Stimulated activated CD4-positive, alpha-beta T cell treated with anti-CD3 and anti-CD28 coated beads, TNF-alpha, amount 100 ng/mL, for 4 hours (primary cell): ENCODE measurements at places on chromosomes 1 and 21.

GRCh38 chr1:116067566-116067890 lies 43.7 kb upstream of the MAB21L3 start:
- no peak for DNase-seq

DNA sequence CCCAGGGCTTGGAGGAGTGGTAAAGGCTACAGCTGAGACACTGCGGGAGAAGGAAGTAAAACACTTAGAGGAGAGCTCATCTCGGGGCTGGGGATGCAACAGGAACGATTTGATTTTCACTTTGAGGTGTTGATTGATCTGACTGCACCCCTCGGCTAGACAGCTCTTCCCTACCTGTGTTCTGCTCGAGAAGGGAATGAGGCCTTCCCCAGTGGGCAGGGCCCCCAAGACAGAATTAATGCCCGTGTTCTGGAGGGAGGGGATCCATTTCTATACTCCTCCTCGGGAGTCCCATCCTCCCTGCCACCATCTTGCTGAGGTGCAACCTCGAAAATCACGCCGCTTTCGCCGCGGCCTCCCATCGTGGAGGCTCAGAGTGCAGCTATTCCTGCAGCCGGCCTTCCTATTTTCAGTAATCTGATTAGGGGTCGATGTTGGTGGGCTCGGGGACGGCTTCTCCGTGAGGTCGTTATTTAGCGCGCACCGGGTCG lies 2.4 kb downstream of the ATP2B4 start:
- DNase-seq: no peak

DNA sequence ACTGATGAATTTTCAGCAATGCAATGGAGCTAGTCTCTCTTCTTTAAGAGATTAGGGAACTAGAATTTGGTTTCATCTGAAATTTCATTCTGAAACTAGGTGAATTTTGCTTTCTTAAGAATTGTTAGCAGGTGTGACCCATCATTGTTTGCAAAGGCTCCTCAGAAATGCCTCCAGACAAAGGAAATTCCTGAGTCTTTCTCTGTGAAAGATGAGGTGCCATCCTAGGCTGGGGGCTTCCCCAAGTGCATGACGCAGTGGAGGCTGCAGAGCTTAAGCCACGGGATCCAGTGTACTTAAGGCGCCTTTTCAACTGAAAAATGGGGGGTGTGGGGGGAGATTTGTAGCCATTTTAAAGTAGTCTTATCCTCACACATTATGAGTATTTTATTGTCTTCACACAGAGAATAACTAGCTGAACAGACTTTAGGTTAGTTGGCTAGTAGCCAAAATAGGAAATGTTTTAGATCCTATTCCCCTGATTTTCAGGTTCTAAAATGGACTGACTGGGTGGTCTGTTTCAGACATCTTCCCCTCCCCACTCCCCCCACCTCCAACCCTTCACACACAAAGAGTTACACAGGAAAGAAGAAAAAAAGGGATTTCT lies 202.0 kb downstream of the NFIA start:
- no peak for DNase-seq

GRCh38 chr1:172041102-172041501 lies 199.8 kb downstream of the DNM3 start:
- no peak for DNase-seq

- DNase-seq: no peak
These were observed 29.6 kb downstream of the EPS15 start for GRCh38 chr1:51489472-51489871.

DNA sequence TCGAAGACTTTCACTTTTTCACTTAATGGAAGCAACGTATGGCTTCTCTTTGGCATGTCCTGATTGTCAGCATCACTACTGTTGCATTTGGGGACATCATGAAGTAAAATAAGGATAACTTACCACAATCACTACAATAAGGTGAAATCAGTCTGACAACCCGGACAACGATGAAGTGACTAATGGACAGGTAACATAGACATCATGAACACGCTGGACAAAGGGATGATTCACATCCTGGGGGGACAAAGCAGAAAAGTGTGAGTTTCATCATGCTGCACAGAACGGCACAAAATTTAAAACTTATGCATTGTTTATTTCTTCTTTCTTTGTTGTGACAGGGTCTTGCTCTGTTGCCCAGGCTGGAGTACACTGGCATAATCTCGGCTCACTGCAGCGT lies 53.9 kb downstream of the FH start:
- DNase-seq: no peak

GRCh38 chr1:211828584-211829342 lies 1.8 kb downstream of the LPGAT1 start:
- no peak for DNase-seq

DNA sequence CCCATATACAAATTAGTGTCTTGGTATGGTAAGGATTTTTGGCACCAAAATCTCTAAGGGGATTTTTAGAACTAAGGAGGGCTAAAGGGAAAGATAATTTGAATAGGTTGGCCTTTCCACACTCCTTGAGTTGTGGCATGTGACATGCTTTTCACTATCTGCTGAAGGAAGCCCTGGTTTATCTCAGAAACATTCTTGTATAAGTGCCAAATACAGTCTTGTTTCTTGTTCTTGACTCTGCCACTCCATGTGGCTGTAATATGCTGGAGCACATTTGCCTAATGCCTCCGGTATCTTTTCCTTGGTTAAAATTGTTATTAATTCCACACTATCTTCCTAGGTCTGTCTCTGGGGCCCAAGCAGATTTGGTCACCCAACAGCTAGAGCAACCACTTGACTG lies 457.0 kb downstream of the USP25 start:
- no peak for DNase-seq

DNA sequence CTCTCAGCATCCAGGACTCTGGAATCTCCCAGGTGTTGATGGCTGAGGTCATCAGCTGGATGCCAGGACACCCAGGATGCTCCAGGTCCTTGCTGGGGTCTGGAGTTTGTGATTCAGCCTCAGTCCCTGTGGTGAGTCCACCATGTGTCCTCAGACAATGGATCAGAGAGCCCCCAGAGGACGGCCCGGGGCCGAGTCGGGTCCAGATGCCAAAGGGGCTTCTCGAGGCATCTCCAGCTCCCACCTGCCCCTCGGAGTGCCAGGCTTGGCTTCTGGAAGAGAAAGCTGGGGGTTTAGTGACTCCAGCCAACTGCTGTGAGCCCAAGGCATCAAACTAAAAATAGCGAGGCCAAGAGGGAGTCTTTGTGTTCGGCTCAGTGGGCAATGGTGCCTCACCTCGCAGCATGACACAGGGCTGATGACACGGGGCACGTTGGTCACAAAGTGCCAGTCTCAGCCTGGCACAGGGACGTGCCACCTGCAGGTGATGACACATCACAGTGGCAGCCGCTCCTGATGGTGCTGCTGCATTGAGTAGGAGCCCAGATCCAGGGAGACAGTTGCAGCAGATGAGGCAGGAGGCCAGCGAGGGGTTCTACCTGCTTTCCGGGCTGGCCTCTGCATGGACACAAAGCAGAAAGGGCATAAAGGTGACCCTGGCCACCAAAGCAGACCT lies 10.6 kb downstream of the PDE9A start:
- no peak for DNase-seq

DNA sequence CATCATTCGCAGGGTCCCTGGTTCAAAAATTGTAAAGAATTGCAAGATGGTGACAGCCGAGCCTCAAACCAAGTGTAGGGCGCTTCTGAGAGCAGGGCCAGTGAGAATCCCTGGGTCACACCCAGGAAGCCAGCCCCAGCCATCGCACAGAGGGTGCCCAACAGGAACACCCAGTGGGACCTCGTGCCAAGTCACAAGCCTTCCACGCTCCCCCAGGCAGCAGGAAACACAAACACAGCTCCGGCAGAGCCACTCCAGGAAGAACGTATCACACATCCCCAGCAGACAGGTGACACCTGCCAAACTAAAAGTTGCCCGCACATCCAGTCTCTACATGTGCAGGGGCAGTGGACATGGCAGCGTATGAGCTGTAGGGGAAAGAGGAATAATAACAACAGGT lies 20.2 kb downstream of the DHRS3 start:
- no peak for DNase-seq

DNA sequence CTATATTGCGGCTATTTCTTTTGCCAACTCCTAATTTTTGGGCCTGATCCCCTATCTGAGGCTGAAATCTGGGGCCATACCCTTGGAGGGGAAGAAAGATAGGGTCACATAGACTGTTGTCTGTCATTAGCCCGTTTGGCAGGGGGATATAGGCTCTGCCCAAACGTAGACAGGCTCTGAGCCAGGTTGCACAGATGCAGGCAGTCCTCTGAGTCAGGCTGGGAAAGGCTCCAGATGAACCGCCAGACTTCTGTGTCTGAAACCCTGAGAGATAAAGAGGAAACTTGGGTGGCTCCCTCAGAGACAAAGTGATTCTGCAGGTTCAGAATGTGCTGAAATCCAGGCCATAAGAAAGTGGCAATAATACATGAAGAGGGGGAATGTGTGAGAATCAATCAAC lies 4.0 kb upstream of the CAP1 start:
- no peak for DNase-seq

- no peak for DNase-seq
These were observed 60.7 kb downstream of the LRRC8D start for GRCh38 chr1:89881415-89882058.

DNA sequence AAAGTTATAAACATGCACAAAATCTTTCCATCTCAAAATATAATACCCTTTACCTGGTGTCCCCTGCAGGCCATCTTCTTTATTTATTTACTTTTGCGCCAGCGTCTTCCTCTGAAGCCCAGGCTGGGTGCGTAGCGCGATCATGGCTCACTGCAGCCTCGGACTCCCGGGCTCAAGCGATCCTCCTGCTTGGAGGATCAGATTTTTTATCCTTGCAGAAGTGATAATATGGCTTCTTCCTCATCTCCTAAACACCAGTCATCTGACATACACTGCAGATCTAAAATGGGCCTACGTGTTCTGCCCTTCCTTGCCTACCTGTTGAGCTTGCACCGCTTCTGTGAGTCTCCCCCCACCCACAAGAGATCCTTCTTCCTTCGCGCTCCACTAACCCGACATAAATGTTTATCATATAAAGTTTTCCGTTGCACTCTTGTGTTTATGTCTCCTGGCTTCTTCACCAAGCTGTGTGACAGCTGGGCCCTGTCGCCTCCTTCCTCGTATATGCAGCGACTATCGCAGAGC lies 506 bp upstream of the SRP9 start:
- no peak for DNase-seq

DNA sequence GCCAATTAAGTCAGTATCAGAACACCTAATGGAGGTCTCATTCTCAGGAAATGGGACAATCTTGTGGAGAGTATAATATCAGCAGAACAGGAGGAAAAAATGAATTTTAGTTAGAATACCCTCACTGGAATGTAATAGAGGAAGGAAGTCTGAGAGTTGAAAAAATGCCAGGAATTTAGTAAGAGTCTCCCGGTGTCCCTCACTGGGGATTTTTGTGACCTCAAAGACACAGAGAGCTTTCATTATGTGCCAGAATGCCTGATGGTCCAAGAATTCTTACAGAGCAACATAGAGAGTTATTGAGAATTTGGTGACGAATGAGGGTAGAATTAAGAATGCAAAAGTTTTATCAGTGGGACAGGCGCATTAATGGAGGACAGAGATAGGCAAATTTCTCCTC lies 443.5 kb upstream of the B3GALT2 start:
- DNase-seq: no peak

DNA sequence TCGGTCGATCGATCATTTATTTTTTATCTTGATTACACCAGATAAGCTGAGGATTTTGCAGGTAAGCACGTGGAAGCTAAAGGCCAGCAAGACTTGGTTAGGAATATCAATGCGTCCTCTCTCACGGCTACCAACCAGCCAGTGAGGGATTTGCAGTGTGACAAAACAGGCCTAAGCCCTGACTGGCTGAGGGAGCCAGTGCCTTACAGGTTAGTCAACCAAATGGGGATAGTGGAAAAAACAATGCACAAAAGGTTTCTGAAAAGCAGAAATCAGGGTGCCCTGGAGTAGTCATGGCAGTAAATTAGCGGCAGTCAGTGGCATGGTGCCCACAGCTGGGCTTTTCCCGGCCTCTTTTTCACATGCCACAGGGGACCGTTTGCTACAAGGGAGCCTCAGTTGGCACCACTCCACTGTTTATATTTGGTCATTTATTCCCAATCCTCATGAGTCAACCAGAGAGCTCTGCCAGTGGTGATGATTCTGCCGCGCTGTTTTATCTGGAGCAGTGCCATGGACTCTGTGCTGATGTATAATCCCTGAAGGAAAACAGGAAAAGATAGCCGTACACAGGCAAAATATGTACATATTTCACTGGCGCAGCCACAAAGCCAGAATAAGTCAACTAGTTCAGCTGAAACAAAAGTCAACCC lies 167.6 kb downstream of the RHOU start:
- DNase-seq: no peak

GRCh38 chr1:224873434-224874369 lies 55.8 kb upstream of the DNAH14 start:
- no peak for DNase-seq

DNA sequence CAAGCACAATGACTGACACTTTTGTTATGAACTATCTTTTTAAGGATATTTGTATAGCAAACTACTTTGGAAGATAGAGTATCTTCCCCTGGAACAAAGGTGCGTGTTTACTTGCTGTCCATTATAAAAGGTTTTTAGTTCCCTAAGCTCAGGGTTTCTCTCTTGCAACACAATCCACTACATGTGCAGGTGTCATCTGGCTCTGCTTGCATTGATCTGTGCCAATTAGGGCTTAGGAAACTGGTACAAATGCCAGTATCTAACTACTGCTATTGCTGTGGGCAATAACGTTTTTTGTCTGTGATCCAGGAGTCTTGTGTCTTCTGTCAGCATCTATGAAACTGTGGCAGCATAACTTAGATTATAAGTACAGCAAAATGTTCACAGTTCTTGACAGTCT lies 68.3 kb upstream of the ABCD3 start:
- DNase-seq: no peak

DNA sequence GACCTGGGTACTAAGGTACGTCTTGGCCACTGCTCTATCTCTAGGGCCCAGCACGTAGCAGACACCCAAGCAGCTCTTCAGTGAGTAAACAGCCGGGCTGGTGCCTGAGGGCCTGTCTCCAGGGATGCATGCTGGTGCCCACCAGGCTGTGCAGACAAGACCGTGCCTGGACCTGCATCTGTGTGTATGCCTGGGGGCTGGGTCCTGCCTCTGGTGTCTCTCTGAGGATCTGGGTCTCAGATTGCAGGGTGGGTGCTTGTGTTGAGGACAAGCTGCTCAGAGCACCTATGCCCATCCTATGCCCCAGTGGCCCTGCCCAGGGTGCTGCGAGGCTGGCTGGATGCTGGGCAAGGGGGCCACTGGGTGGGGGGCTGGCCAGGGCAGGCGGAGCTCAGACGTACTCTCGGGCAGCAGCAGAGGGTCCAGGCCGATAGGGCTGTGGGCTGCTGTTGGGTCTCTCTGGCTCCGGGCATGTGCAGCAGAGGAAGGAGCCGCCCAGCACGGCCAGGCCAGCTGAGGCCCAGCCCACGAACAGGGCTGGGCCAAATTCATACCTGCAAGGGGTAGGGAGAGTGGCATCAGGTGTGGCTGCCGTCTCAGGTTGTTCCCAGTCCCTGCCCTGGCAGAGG lies 4.4 kb downstream of the CLDN19 start:
- no peak for DNase-seq

GRCh38 chr1:87683196-87683956 lies 354.7 kb downstream of the LMO4 start:
- DNase-seq: no peak

- DNase-seq: no peak
These were observed 31.2 kb downstream of the SDC3 start for GRCh38 chr1:30877205-30877912.

- no peak for DNase-seq
These were observed 18.9 kb upstream of the VWA5B1 start for GRCh38 chr1:20271498-20272400.

- DNase-seq: no peak
These were observed 44.3 kb upstream of the HPDL start for GRCh38 chr1:45282351-45282750.
